Activated CD4-positive, alpha-beta T cell treated with anti-CD3 and anti-CD28 coated beads, Interleukin-10, Interleukin-2, amounts not matched to agents 100 ng/mL and 50 ng/mL, durations not matched to agents 16 hours and 8 hours (primary cell): ENCODE measurements at places on chromosomes 2 and 18.

DNA sequence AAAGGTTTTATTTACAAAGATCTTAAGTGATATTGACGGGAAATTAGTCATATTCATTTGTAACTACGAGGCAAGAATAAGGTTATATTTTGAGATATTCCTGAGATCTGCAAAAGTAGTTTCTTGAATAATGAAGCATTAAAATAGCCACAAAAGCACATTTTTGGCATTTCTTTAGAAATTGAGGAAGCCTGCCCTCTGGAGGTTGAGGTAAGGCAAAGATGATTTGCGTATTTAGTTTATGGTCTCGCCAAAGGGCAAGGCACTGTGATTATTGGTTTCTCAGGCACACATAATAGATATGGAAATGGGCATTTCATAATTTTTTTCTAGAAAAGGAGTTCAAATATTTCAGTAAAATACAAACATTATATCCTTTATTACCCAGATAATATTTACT lies 143.7 kb upstream of the RPRM start:
- DNase-seq, result no peak

- no peak for DNase-seq
Measured at GRCh38 chr2:219334076-219334475, 1.5 kb upstream of the RESP18 start.

DNA sequence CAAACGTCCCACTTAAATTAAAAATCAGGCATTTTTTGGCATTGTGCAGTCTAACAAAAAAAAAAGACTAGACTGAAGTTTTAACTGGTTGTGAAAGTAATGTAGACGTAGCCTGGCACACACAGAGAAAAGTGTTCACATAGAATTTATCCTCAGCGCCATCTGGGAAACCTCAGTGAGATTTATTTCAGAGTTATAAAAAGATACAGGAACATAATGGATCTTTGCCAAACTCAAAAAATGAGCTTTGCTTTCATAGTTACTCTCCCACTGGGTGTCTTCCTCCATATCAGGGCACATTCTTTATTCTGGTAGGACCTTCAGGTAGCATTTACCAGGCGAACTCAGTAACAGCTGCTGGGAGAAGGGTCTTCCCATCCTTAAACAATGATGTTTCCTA lies 532.4 kb upstream of the SALL3 start:
- no peak for DNase-seq

GRCh38 chr2:63438181-63438580 lies 150.1 kb downstream of the WDPCP start:
- DNase-seq, result no peak

- no peak for DNase-seq
Measured at GRCh38 chr2:164792316-164793170, 49.1 kb downstream of the COBLL1 start.

DNA sequence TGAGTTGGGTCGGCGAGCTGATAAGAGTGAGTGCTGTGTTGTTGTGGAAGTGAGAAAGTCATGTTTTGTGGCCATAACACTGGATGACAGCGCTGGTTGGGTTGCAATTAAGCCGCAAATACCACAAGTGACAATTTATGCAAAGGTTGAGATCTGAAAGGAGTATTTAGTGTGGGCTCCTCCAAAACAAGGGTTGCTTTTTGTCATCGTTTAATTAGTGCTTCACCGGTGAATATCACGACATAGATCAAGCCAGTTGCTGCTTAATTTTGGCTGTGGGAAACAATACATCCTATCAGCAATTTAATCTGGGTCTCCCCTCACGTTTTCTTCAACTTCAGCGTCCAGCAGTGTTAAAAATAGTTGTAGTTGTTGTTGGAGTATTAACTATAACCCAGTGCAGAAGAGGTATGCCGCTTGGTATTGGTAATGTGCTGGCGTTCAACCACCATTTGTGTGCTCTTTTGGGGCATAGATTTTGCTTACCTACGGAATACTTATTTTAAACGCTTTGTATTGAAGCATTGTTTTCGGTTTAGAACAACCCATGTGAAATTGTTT lies 662 bp downstream of the ACVR2A start:
- peak; percentile 73 for DNase-seq

DNA sequence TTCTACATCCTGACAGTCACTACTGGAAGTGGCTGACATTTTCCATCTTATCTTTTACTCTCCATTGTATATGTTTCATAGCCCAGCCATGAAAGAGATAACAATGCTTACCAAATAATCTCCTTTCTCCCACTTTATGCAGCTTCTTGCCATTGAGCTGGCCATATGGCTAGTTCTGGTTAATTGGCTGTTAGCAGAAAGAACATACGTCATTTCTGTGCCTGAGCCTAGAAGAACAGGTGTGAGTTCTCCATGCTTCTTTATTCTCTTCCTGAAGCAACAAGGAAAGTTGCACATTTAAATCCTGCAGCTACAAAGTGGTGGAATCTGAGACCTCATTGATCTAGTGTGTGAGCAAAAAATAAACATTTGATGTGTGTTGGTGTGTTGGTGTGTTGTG lies 82.0 kb upstream of the FSHR start:
- no peak for DNase-seq

DNA sequence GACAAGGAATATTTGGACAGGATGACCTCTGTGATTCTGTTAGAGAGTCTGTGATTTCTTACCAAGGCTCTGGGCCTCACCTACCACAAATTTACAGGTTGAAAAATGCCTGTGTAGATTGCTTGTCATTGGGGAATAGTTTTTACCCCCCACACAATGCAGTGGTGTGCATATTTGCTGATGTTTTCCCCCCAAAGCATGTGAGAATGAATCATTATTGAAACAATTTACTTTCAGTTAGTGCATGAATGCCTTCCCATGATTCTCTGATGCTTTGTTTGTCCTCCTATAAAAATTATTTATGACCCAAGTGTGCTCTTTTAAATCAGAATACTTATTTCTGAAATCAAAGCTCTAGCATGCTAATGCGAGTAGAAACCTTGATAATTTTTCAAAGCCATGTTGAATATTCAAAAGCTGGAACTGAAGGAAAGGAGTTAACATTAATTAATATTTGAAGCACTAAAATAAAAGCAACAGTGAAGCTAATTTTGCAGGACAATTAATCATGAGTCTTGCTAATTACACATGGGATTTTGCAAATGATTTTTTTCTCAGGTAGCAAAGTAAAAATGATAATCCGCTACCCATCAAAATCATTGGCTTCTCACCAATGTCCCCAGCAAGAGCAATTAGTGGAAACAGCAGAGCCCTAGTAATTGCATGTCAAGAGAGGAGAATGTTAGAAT lies 361.2 kb upstream of the HNRNPA3 start:
- no peak for DNase-seq

DNA sequence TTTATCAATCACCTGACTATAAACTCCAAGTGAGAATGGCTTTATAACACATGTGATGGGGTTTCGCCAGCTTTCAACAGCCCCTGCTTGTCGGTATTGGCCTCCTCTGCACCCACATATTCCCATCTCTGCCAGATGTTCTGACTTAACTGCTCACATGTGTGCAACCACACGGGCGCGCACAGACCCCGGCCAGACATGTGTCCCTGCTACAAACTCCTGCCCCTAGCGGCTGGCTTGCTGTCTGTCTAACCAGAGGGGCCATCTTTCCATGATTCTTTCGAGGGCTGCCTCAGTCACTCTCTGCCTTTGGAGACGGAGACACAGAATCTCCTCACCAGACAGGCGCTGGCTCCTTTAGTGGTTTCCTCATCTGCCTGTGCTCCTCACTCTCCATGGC lies 15.3 kb downstream of the STON1 start:
- DNase-seq, result no peak

DNA sequence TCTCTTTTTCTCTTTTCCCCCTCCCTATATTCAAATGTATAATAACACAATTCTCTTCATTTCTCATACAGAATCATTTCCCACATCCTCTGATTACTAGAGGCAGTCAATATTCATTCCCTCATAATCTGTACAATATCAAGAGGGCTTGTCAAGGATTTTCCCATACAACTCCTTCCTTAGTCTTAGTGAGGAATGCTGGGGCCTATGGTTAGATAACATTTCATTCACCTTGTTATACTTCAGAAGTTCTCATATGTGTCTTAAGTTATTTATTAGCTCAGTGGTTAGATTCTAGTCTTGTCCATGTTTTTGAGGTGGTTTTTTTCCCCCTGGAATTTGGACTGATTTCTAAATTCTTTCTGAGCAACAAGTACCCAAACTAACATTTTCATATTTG lies 289.5 kb downstream of the PDE11A start:
- no peak for DNase-seq

DNA sequence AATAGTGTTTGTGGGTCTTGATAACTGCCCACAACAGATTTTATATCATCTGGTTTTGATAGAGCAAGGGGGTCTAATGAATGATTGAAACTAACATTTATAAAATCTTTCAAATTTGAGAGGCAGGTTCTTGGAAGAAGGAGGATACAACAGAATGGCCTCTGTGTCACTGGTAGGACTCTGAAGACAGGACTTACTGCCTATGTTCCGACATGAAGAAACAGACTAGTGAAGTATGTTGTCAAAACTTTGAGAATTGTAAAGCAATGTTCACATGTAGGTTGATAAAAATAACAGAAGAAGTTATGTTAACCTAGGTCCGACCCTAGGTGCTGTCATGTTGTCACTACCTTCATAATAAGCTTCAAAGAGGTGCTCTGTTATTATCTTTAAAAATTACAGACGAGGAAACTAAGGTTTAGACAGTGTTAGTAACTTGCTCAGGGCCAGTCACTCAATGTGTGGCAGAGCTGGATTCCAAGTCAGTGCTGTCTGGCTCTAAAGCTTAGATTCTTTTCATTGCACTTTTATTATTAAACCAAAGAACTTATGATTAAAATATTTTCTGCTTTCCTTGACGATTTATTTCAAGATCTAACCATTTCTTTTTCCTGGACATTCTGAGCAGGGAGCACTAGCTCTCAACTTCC lies 146.2 kb downstream of the RPIA start:
- DNase-seq, result no peak

DNA sequence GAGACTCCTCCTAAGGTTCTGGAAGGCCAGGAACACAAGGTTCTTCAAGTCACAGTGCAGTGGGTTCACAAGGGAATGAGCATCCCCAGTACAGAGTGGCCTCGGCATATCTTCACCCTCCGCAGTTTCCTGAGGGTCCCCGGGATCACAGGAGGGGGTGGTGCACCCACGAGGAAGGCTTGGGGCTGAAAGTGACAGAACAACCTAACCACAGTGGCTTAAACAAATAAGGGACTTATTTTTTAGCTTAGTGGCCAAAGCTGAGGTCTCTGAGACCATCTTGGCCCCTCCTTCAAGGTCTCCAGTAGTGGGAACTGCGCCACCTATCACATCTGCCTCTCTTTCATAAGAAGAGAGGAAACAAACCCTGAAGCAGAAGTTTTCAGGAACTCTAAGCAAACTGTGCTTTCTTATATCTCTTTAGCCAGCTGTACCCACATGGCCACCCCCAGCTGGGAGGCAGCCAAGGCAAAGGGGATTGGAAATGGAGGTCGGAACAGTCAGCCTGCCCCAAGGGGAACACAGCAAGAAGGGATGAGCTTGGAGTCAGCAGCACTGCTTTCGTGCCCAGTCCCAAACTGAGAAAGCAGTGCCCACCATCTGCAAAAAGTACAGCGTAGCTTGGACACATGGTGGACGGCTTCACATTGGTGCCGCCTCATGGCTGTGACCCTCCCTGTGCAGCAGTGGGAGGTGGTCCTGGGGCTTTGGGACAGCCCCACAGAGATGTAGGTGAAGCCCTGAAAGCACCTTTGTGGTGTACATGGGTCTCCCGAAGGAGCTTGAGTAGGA lies 260.0 kb upstream of the ID2 start:
- DNase-seq, result no peak

DNA sequence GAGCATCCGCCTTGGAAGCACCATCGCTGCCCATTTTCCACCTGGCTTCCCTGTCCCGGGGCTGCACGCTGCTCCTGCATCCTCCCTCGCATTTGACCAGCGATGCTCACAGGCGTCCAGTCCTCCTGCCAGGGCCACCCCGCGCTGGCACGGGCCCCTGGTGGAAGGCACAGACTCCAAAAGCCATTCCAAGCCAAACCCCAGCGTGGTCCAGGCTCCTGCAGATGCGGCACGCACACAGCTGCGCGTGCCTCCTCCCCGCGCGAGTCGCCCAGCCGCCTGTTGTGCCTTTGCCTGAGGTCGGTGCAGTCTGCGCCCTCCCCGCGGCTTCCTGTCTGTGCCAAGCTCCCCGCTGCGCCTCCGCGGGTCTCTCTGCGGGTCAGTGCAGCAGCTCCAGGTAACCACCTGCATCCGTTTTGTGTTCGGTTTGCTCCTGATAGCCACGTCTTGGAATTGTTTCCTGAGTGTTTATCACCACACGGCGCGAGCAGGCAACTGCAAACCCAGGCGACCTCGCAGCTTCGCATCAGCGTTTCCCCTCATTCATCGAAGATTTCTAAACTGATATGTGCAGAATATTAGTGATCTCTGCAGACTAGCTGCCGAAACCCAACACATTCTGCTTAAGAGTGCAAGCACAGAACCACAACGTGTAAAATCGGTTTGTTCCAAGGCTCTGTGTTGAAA lies 65.2 kb upstream of the SALL3 start:
- no peak for DNase-seq

DNA sequence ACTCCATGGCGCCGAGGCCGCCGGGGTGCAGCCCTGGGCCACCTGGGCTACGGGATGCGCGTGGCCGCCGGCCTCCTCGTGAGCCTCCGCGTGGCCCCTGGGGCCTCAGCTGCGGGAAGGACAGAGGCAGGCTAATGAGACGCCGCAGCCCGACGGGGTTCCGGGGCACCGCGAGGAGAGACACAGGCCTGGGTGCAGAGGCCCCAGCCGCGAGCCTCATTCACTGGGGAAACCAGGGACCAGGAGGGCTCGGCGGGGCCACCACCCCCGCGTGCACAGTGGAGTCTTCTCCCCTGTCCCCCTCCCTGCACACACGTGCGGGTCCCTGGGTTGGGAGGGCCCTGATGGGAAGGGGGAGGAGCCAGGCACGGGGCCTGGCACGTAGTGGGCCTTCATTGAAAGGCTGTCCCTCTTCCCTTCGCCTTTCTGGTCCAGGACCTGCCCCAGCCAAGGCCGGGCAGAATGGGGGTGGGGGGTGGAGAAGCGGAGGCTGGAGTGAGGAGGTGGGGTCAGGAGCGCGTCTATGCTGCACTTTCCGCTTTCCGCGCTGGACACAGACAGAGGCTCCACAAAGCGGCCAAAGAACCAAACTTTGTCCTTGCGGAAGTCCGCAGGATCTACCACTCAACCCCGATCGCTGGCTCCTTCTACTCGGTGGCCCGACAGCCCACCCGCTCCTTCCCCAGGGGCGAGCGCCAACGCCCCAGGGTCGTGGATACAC lies 9.1 kb downstream of the ALPP start:
- DNase-seq, result no peak

DNA sequence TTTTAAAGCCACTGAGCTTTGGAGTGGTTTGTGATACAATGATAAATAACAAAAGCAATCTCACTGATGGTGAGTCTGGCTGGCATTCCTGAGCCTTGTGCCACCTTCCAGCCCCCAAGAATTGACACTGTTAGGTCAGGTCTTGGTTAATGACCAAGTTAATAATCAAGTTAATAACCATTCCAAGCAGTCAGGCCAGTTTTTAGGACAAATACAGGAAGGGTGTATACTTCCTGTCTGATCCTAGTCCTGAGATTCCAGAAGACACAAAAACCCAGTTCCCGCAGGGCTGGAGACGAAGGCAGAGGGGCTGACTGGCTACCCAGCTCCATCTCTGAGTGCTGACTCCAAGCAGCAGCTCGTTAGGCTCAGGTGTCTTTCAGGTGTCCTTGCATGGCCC lies 74.6 kb upstream of the LAPTM4A start:
- no peak for DNase-seq
